Stimulated activated CD4-positive, alpha-beta T cell treated with anti-CD3 and anti-CD28 coated beads, TNF-alpha, amount 100 ng/mL, for 1 hour (primary cell): ENCODE measurements at places on chromosomes 16 and 17.

- no peak for DNase-seq
Measured at GRCh38 chr17:31834448-31834847, 24.6 kb downstream of the COPRS start.

GRCh38 chr16:70553645-70554044 lies 30.0 kb downstream of the SF3B3 start:
- DNase-seq = no peak

DNA sequence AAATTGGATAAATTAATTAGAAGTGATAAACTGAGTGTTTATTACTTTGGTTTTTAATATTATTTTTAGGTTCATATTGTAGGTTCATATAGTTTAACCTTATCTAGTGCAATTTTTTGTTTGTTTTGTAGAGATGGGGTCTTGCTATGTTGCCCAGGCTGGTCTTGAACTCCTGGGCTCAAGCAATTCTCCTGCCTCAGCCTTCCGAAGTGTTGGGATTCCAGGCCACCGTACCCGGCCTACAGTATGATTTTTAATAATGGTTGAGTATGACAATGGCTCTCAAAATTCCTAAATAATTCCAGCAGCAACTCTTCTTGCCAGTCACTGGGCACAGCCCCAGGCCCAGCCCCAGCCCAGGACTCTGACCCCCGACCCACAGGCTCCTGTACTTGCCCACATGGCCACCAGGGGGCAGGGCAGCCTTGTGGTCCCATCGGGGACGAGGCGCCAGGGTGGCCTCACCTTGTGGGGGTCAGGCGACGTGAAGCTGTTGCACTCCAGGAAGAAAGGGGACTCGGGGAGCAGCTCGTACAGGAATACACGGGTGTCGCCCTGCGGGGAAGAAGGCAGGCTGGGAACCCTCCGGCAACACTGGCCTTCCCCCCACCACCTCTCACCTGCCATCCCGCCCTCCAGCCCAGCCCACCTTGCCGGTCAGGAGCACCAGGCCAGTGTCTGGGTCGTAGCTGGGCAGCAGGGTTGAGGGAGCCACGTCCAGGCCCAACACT lies 7.9 kb upstream of the PAM16 start:
- peak; percentile 33 for DNase-seq

DNA sequence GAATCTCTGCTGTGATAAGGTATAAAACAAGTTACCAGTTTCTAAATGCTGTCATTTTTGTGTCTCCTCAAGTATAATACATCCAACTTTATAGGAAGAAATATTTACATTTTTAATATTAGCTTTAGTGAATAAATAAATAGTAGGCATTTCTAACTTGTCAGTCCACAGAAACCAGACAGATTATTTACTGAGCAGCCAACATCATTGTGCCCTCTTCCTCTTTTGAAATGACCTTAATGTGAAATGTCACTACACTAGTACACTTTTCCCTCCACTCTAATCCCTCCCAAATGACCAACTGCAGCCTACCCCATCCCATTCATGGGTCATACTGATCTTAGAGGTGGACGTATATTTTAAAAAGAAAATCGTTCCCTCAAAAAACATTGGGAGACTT lies 9.2 kb downstream of the STXBP4 start:
- DNase-seq = no peak

- DNase-seq = no peak
Measured at GRCh38 chr16:1066584-1067172, 5.9 kb upstream of the SSTR5 start.

DNA sequence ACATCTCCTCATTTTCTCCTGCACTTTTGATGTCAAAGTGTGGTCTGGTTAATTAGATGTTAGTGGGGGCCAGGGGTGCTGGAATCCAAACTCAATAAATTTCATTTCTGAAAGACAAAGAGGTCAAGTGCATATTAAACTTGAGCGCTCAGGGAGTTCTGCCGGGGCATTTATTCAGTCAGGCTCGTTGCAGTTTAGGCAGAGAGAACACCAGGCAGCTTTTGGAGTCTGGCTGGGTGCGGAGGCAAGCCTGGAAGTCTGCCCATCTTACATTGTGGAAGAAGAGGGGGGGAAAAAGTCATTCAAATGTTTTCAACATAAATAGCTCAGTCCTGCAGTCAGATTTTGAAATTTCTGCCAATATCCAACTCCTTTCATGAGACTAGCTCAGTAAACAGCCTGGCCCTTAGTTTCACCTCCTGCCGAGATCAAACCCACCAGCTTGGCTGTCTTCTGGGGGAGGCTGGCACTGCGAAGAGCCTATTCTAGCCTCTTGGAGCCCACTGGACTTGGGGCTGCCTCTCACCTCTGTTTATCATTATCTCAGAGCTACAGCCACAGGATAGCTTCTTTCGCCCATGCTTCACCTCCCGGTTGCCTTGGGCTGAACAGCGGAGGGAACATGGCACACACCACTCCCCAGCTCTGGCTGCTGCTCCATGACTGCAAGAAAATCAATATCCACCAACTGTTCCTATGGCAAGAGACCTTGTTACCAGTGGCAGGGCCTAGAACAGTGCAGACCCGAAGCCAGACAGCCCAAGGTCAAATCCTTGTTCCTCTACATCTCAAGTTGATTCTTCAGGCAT lies 177.4 kb upstream of the CDH5 start:
- no peak for DNase-seq

DNA sequence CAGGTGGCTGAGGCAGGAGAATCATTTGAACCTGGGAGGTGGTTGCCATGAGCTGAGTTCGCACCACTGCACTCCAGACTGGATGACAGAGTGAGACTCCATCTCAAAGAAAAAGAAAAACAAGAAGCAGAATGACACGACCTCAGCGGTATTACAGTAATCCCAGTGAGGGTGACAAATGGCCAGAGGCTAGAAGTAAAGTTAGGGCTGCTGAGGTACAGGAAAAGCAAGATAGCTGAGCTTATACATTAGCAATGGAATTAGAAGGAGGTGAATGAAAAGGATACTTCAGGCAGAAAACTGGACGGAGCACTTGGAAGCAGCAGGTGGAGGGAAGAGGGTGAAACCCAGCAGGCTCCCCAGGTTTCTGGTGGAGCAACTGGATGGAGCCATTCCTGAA lies 26.1 kb upstream of the AMZ2 start:
- DNase-seq = no peak

- peak; percentile 75 for DNase-seq
Measured at GRCh38 chr16:3022208-3022683, 1.5 kb downstream of the HCFC1R1 start.

DNA sequence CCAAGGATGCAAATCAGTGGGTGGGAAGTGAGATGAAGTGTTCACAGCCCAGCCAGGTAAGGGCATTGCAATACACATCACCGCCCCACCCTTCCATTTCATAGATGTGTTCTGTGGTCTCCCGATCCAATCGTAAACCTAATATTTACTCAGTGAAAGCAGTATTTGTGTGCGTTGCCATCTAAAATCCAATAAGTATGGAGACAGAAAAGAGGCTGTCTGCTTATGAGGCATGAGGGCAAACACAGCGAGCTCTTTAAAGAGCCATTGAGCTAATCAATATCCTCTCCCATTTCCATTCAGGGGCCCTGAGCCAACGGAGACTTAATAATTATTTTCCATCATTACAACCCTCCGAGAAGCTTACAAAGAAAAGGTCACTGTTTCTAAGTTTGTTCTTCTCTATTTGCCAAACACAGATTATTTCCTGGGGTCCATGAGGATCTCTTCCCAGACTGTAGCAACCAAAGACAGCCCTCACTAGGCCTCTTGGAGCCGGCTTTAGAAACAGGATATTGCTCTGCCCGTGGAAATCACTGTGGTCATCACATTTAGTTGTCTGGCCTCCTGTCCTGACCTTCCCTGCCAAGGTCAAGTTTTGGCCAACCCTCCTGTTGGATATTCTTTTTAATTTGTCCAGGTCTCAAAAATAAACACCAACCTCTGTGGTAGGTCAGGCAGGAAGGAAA lies 120.1 kb downstream of the SLC39A11 start:
- no peak for DNase-seq

- DNase-seq = no peak
Measured at GRCh38 chr16:74325641-74326040, 29.0 kb downstream of the PSMD7 start.

- DNase-seq = no peak
Measured at GRCh38 chr17:17434477-17434876, 42.3 kb upstream of the MED9 start.

DNA sequence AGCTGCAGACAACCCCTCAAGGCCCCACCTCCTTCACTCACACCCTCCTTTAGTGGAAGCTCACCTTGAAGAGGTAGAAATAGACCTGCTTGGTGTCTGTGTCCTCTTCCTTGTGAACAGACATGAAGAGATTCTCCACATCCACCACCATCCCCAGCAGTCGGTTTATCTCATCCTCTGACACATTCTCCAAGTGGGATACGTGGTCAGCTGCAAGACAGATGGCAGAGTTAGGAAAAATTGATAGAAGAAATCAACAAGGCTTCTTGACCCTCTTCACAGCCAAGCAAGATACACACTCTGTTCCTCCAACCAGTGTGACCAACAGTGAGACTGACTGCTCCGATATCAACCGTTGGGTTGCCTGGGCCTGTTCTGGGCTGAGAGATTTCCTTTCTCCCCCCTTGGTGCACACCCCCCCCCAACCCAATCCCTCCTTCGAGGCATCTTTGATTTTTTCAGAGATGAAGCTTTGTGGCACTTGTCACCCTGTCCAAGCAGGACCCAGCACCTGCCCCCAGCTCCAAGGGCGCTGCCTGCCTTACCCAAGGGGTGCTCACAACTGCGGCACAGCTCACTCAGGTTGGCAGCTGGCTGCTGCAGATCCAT lies 902 bp downstream of the KAT2A start:
- no peak for DNase-seq
